Stimulated activated CD8-positive, alpha-beta memory T cell treated with anti-CD3 and anti-CD28 coated beads, Interleukin-4, amount 100 ng/mL, for 48 hours (primary cell): ENCODE measurements at places on chromosomes 5 and 9.

GRCh38 chr5:139133282-139133681 lies 64.9 kb downstream of the SIL1 start:
- no peak for DNase-seq

DNA sequence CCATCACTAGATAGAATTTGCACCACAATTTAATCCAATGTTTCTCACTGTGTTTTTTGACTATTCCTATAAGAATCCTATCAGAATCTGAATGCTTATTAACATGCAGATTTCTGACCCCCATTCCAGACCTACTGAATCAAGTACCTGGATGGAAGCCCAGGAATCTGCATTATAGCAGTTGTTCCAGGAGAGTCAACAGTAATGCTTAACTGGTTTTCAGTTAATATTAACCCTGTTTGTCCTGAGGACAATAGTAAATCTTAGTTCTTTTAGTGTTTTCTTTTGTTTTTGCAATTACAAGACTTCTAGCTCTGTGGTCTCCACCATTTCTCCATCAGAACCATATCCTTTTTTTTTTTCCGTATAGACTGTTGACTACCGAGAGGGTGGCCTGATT lies 168.2 kb downstream of the SREK1 start:
- DNase-seq = no peak

DNA sequence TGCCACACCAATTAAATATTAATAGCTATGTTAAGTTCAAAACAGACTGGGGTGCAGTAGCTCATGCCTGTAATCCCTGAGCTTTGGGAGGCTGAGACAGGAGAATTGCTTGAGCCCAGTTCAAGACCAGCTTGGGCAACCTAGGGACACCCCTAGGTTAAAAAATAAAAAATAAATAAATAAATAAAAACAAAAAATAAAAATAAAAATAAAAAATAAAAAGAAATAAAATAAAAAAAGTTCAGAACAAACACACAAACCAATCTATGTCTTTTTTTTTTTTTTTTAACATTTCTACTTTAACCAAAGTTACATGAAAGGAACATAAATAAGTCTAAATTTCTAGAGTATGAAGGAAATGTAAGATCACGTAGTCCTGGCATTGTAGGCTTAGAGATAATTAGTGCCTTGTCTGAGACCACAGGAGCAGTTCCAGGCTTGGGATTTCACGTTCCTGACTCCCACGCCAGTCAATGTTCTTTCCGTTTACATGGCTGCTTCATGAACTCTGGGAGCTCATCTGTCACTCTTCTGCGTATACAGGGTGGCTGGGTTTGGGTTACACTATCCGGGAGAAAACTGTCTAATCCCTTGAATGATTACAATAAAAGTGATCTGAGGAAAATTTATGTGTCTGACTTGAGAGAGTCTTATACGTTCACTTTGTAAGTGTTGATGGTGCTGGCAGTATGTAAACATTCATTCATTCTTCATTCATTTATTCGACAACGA lies 85.2 kb downstream of the KIAA1958 start:
- no peak for DNase-seq

DNA sequence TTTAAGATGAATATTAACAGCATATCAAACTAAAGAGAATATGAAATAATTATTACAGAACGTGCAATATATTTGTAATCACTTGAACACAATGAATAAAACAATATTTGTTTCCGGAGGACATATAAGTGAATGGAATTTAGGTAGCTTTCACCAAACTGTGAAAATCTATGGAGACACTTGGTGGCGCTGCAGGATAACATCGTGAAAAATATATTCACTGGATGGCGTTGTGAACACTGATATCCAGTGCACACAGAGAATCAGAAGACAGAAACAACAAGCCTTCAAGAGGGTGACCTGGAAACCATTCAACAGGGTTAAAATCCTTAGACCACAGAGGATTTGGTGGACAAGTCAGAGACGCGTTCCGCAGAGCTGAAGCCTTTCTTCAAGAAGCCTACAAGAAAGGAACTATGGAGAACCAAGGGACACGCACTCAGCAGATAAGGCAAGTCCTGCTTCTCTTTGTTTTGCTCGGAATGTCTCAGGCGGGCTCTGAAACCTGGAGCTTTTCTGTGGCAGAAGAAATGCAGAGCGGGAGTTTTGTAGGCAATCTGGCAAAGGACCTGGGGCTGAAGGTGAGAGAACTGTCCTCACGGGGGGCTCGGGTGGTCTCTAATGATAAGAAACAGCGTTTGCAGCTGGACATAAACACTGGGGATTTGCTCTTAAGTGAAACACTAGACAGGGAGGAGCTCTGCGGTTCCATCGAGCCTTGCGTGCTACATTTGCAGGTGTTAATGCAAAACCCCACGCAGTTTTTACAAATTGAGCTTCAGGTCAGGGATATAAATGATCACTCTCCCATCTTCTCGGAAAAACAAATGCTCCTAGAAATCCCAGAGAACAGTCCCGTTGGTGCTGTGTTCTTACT lies at the start of gene PCDHB11:
TSS of gene PCDHB11 (plus strand) at position 269 of the 877 bp plus-strand sequence. CDS start at position 417, 148 bp downstream.
- no peak for DNase-seq

- DNase-seq = peak; percentile 22
These were observed 60.6 kb downstream of the COMMD10 start for GRCh38 chr5:116145416-116145815.

DNA sequence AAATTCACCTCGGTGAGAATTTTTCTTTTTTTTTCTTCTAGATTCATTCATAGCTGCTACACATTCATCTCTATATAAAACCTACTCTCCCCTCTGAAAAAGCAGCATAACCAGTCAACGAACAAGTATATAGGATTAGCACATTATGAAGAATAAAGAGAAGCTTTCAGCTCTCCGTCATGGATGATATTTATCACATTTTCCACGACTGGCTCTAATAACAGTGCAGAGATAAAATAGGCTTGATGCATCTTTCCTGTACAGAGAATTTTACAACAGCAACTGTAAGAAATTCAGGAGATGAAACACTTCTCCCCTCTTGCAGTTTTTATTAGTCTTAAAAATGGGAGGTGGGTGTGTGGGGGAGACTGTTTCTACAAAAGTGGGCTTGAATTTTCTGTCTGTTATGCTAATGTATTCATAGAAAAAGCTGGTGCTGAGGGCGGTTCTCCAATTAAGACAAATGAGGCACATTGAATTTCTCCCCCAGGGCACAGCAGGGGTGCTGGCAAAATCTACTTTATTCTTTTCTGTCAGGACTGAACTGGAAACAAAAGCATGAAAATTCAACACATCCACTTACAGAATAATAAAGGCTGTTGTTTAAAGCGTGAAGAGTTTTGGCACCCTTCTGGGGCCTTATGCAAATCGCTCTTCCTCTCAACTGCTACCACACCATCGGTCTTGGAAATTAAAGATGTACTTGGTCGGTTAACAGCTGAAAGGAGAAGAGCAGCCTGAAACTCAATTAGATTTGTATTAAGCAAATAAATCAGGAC lies 233.9 kb upstream of the ZNF608 start:
- no peak for DNase-seq

DNA sequence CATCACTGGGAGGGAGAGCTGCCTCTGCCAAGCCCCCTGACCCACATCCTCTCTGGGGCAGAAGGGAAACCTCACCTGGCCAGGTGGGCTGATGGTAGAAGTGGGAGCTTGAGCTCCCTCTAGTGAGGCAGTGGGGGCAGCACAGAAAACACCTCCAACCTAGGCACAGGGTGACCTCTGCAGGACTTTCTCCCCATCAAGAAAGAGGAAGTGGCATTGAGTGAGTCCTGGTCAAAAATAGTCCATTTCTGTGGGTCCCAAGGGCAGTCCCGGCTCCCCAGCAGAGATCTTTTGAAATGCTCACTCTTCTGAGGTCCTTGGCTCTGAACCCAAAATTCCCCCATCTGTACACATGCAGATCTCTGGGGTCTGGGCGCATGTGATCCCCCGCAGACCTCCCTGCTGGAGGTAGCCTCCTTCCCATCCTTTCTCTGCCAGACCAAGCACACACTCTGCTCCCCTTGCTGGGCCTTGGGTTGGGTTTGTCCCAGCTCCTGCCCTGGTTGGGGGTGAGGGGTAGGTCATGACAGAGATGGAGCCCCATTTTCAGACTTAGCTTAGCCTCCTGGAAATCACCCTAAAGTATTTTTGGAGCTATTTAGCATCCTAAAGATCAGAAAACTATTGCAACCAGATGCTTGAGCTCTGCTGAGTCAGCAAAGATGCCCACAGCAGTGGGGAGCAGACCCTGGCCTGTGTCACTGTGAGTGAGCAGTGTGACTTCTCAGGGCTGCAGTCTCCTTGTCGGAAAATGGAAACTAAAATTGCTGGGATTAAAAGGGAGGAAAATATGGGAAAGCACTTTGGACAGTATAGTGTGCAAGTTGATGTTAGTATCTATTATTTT lies 41.6 kb upstream of the LCP2 start:
- DNase-seq = peak; percentile 72

DNA sequence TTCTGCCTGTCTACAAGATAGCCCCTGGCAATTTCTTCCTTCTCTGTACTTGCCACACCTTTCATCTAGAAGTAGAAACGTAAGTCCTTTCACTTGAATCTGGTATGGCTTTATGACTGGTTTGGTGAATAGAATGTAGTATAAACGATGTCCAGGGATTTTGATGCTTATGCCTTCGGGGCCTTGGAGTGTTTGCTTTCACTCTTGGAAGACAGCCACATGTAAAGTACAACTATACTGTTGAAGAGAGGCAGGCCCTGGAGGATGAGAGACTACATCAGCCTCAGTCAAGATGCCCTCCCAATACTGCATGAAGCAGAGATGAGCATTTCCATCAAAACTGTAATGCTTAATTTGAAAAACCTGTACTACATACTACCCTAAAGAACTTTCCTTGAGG lies 553.8 kb upstream of the C9orf72 start:
- DNase-seq = no peak

DNA sequence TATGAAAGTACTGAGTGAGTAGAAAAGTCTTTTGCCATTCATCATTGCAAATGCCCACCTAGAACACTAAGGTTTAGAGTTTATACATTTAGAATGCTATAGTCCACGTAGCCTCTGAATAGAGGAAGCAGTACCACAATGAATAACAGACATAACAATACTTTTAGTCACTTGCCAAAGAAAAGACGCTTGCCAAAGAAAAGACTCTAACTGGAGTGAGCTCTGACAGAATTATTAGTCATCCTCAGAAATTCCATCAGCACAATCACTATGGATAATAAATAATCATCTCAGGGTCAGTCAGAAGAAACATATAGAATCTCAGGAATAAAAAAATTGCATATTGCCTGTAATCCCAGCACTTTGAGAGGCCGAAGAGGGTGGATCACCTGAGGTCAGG lies 168.5 kb upstream of the TARS1 start:
- DNase-seq = no peak

- no peak for DNase-seq
These were observed 3.3 kb downstream of the ANAPC2 start for GRCh38 chr9:137184881-137185660.

GRCh38 chr5:72472031-72472430 lies 35.2 kb downstream of the ZNF366 start:
- no peak for DNase-seq

- no peak for DNase-seq
These were observed 110.0 kb upstream of the PTGER4 start for GRCh38 chr5:40569546-40570270.

GRCh38 chr5:5209089-5209488 lies 69.0 kb downstream of the ADAMTS16 start:
- no peak for DNase-seq

GRCh38 chr5:69364414-69364813 lies 4.9 kb downstream of the AK6 start:
- no peak for DNase-seq

DNA sequence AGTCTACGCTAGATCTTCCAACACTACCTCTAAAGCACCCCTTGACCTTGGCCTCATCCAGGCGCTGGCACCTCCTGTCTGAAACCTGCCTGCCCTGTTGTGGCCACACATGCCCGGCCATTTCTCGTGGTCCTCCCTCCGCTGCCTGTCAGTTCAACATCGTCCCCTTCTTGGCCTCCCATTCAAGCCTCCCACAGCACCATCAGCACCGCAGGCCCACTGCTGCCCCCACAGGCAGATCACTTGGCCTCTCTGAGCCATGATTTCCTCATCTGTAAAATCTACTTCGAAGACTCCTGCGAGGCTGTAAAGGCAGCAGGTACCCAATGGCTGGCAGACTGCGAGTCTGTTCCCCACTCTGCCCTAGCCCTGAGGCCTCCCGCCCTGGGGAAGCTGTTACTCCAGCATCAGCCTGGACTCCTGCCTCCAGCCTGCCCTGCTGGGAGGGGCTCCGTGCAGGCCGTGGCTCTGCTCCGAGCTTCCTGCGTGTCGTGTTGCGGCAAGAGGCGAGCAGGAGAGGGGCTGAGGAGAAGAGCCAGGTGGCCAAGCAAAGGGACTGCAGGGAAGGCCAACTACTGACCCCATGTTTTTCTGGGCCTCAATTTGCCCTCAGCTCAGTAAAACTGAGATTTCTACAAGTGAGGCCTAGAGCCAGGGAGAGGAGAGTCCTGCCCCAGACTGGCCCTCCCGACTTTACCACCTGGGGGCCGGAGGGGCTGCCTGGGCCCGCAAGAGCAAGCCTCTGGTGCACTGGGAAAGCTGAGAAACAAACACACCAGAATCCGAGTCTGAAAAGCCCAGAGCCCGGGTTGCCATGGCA lies 70.5 kb upstream of the LRRTM2 start:
- no peak for DNase-seq

- DNase-seq = no peak
These were observed 4.5 kb downstream of the EBF1 start for GRCh38 chr5:159095151-159095721.

DNA sequence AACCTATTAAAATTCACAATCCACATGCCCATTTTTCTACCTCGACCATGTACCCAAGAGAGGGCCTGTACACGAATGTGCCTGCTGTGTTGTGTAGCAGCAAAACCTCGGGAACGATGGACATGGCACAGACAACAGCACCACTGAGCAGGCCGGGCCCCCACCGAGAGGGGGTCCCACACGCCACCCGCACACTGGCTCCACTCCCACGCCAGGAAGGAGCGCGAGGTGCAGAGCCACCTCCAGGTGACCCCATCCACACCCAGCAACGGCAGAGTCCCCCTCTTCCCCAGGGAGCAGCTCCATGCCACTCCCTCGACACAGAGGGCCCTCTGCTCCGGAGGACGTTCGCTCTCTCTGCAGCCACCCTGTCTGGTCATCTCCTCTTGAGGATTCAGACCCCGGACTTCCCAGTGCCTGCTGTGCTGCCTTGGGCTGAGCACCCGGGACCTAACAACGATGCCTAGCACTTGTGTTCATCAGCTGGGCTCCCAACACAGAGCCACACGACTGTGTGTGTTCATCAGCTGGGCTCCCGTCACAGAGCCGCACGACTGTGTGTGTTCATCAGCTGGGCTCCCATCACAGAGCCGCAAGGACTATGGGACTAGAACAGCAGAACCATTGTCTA lies 25.3 kb upstream of the ADAMTS2 start:
- DNase-seq = no peak

- DNase-seq = peak; percentile 51
These were observed at the start of gene FGF18 for GRCh38 chr5:171418982-171419687. FGF18 (plus strand) TSS chr5:171419647; CDS start chr5:171420200, 553 bp downstream.
